MV-4-11 (cell line): ENCODE measurements at places on chromosomes 2 and 18.

GRCh38 chr2:176385838-176386237 is 116.6 kb downstream of the MTX2 start:
- DNase-seq, result no peak

DNA sequence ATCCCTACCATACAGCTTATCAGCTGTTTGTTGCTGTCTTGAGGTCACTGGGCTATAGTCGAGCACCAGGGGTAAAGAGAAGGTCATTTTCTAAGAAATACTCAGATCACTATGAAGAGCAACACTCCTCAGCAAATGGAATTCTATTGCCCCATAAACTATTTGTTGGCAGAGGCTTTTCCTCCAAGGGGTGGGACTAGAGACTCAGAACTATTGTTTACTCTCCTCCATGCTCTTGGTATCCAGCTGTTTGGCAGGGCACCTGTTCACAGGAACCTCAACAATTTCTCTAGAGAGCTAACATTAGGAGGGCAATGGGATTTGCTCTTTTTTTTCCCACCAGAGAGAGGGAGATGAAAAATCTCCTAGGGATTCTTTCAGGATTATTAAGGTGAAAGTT is 249.1 kb upstream of the SPRED2 start:
- DNase-seq, result no peak

DNA sequence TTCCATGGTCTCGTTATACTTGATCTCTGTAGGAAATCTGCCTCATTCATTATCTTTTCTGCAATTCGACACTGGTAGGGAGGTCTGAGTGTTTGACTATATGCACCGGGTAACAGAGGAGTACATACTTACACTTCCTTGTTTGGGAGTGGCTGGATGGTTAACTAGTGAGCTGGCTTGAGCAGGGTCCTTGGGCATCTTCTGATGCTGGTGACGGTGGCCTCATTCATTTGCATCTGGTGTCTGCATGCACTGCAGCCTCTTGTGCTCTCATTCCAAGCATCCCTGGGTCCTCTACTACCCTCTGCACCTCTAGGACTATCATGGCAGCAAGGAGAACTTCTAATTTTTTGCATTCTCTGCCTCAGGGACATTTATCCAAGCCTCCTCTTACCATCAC is 100.0 kb upstream of the TCF4 start:
- DNase-seq, result no peak

- peak; percentile 32 for DNase-seq
Measured at GRCh38 chr2:31324016-31324633, 90.2 kb downstream of the EHD3 start.

DNA sequence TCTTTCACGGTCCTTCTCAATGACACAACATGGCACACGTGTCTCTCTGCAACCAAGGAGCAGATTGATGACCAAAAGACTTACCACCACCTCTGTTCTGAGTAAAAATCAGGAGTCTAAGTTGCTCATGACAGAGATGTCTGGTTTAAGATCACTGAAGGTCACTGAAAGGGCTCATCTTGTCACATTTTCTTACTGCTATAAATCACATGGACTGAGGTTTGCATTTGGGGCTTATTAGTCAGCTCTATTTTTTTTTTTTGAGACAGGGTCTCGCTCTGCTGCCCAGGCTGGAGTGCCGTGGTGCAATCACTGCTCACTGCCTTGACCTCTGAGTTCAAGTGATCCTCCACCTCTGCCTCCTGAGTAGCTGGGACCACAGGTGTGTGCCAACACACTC is 19.4 kb downstream of the CFLAR start:
- DNase-seq, result no peak

DNA sequence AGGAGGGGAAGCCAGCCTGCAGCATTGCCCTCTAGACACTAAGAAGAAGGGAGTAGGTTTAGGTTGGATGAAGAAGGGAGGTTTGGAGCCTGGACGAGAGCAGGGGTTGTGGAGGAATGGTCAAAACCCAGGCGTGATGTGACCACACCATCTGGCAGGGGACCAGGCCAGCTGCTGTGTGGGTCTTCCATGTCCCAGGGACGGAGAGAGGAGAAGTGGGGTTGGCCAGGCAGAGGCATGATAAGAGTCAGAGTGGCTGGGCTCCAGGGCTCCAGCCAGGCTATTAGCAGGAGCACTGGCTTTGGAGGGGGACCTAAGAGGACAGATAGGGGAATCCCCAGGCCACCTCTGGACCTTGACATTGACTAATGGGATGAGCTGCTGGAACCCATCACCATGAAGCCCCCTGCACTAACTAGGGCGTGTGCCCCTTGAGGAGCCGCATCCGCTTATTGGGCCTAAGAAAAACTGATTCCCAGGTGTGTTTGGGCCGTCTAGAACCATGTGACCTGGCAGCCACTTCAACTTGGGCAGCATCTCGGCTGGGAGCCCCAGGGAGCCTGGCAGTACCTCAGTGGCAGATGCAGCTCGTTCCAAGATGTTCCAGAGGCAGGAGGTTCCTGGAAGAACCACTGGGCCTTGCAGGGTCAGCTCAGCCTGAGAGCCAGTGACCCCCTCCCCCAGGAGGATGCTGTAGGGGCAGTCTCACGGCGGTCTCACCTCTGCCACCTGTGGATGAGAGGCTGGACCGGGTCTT is 235.1 kb downstream of the AGAP1 start:
- DNase-seq, result no peak

DNA sequence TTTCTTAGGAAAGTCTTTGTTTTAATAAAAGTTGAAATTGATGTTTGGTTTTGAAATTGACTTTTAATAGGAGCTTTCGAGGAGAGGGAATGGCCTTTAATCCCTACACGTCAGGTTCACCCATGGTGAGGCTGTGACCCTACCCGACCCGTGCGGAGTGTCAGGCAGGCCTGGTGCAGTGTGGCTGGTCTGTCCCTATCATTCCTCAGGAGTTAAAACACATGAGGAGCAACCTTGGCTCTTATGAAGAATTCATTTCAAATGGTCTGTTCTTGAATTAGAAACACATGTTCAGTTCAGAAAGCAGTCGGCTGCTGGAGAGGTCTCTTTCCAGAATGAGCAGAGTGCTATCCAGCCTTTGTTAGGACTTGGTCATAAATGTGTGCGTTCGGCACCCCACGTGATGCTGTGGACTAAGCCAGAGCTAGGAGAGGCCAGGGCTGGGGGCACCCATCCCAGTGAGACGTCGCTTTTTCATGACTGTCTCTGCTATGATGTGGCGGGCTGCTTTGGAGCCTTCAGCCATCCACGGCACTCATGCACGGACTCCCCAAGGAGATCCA is 54.7 kb downstream of the EMILIN2 start:
- no peak for DNase-seq

DNA sequence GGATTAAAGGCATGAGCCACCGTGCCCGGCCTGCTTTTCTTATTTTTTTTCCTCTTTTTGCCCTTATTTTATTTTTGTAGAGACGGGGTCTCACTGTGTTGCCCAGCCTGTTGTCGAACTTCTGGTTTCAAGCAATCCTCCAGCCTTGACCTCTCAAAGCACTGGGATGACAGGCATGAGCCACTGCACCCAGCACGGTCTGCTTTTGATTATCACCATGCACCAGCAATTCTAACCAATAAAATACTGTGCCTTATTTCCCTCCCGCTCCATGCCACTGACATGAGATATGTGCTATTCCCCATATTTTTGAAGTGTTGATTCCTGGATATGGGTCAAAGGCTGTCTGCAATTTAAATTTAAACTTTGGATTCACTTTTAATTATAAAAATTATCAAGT is 42.9 kb downstream of the ACYP2 start:
- DNase-seq, result no peak
